Nucleus accumbens (tissue), 56 donors: ENCODE measurements at places on chromosomes 12 and 14.

DNA sequence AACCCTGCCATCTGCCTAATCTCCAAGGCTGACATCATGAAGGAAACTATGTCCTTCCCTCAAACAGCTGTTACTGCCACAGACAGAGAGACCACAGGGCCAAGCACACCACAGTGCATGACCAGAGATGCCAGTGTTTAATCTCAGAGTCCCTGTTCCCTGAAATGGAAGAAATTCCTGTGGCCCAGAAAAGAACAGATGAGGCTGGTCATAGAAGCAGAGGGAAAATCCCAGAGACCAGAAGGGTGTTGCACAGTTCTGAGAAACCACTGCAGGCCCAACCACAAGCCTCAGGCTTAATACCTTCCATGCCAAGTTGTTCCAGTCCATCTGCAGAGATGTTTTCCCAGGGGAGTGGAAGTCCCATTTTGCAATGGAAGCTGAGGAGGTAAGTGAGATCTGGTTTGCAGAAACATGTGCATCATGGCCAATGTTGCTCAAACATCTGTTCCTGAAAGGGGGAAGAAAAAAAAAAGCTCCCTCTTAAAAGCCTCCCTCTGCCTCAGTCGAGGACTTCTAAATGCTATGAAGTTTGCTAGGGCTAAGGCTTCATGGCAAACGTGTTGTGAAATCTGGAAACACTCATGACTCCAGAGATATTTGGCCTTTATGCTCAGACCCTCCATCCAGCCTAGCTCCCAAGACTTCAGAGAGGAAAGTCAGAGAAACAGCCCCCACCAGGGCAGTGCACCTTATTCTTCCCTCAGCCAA is 98.6 kb downstream of the SCARB1 start:
- DNase-seq: no peak

DNA sequence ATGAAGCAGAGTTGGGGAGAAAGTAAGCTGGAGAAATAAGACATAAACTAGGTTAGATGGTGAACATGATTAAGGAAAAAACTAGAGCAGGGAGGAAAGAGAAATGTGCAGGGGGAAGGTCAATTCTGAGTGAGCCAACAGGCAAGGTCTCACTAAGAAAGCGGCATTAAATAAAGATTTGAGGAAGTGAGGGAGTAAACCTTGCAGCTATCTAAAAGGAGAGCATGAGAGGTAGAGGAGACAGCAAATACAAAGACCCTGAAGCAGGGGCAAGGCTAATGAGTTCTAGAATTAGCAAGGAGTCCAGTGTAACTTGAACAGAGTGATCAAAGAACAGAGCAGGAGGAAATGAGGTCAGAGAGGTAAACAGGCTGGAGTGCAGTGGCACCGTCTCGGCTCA is 4.4 kb upstream of the SOCS2 start:
- no peak for DNase-seq

DNA sequence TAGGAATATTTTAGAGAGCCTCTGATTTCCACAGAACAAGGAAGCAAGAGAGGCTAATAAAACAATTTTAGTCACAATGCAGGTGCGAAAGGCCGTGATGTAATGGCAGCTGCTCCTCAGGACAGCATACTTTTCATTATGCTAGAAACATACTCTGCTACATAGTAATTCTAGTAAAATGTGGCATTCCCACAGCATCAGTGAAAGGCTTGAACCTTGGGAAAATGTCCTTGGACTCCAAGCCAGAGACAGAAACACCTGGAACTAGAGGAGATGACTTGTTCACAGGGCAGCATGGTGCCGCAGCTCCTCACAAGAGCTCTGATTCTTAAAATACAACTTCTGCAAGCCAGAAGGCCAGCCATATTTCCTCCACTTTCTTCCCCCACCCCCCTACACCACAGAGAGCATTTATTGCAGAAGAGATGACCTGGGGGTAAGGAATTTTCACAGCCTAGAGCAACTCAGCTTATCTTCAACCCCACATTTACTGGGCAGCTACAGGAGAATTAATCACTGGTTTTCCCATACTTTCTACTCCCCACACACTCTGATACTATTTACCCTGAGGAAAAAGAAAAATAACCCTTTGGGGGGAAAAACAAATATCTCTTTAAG is 15.8 kb downstream of the ABCC9 start:
- DNase-seq: no peak

DNA sequence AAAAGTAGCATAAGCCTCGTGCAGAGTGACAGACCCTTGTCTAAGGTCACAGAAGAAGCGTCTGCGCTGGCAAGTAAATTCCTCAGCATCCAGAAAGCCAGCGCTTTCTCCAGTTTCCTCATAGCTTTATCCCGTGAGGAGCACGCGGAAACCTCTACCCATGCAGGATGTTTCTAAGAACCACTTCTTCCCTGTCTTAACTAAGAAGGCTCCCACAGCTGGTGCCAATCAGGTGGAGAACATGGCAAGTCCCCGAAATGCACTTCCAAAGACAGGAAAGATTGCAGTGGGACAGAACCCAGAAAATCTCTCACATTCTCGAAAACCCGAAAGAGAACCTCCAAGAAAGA is 968 bp upstream of the ARID4A start:
- DNase-seq: no peak

DNA sequence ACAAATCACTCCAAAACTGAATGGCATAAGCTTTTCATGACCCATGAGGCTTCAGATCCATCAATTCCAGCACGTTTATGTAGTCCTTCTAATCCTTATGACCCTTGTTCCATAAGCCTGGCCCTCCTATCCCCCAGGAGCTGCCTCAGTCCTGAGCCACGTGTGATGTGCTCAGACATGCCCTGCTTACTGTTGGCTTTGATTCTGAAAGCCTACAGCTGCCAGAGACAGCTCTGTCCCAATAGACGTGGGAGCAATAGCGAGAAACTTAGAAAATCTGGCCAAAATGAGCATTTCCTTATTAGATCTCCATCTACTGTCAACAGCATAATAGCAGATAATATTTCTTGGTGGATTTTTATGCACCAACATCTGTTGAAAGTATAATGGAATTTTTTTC is 33.2 kb downstream of the DUSP6 start:
- DNase-seq: no peak
